ENCODE measurements at places on chromosomes 7 and 10. TPM values are rescaled to one million over a fixed set of nuclear protein-coding genes. Genes with fewer than 3 reads are reported as not detected.

DNA sequence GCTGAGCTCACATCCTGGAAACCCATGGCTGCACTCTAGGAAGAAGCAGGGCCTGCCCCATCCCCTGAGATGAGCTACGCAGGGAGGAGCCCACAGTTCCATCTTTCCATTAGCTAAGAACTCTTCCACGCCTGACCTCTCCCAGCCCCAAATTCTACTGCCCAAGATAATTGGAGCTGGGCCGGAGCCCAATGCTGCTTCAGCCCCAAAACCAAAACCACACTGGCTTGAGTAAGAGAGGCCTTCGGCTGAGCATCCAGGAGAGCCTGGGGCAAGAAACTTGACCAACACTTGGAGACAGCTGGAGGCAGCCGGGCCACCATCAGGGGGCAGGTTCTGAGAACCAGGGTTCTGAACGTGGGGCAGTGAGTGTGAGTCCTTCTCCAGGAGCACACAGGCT, 116.1 kb upstream of the ZMIZ1 start:
- DNase-seq: peak; percentile 99

GRCh38 chr7:142999793-143000192, 27.1 kb downstream of the OR9A2 start:
- no peak for DNase-seq

- DNase-seq: no peak
These were observed 238.4 kb downstream of the ARHGAP21 start for GRCh38 chr10:24485304-24485703.

DNA sequence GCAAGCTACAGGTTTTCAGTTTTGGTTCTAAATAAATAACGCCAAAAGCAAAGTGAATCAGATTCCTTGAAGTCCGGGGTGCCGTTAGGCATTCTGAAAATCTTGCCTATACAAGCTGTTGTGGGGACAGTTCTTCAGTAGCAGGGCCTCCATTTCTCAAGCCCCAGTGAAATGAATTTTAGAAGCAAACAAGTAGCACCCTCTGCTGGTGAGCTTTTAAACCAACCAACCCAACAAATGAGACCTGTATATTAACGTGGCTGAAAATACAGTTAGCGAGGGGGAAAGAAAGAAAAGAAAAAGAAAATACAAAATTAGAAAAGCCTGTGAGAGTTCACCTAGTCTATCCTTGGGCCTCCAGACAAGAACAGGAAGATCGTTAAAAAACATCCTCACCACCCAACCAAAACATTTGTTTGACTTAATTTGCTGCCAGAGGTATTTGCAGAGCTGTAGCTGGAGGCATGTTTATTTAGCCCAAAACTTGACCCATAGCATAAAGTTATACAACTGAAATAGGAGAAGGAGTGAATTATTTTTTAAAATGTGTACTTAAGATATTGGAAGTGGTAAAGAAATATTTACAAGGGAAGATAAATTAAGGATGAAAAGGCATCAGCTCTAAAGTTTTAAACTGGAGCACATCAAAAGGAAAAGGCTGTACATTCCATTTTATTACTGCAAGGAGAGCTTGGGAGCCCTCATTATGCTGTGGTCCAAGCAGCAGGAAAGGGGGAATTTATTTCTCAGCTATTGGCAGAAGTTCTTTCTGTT, 98.9 kb downstream of the DYNC1I1 start:
- peak; percentile 58 for DNase-seq

- no peak for DNase-seq
These were observed 1.6 kb downstream of the TMEM273 start for GRCh38 chr10:49186613-49187012.

- peak; percentile 15 for DNase-seq
These were observed 69.9 kb upstream of the PTPRZ1 start for GRCh38 chr7:121803039-121803438.

DNA sequence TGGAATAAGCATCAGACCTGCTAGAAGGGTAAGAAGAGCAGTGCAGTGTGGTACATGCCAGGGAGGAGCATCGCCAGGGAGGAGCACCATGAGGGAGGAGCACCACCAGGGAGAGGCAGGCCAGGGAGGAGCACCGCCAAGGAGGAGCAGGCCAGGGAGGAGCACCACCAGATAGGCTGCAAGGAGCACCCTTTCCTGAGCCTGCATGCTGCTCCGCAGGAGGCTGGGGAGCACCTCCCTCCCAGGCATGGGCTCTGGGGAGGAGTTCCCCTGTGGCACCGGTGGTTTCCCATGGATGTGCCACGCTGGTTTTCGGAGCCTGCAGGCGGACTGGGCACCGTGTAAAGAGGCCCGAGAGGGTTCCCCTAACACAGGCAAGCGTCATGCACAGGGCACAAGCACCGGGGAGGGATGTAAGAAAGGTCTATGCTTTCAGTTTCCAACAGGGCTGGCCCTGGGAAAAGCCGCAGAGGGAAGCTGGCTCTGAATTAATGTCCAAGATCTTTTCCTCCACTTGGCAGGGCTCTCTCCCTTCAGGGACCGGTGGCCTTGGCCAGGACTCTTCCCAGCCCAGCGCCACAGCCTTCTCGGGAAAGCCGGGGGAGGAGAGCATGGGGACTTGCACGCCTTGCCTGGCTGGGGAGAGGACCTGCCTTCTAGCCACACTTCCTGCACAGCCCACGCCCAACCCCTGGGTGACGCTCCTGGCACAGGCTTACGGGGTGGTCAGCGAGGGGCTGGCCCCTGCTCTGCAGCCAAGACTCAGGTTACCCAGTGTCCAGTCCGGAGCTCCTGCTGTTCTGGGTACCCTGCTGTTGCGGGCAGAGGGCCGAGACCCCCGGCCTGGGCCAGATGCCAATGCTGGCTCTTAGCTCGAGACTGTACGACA, 11.5 kb upstream of the GPER1 start:
- DNase-seq: no peak

DNA sequence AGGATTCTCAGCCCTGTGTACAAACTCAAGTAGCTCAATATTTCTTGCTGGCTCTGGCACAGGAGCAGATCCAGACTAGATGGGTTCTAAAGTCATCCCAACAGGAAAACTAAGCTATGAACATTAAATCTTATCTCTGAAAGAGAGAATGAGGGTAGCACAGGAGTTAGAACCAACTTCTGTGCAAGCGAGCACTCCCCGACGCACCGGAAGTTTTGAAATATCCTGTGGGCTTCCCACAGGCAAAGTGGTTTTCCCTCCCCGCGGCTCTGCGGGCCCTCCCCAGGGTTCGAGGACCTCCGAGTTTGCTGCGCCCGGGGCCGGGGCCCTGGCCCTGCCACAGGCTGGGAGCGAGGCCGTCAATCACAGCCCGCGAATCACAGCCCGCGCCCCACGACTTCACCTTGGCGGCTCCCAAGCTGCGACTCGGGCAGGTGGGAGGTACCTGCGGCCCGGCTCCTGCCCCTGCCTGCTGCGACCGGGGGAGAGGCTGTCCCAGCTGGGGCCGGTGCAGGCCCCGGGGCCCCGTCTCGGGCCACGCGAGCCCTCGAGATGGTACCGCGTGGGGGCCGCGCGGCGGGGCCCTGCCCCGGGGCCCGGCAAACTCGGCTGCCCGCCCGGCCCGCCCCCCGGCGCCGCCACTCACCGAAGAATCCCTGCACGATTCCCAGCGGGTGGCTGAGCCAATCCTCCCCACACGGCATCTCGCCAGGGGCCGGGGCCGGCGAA, 598 bp downstream of the MCMBP start:
- DNase-seq: peak; percentile 17

DNA sequence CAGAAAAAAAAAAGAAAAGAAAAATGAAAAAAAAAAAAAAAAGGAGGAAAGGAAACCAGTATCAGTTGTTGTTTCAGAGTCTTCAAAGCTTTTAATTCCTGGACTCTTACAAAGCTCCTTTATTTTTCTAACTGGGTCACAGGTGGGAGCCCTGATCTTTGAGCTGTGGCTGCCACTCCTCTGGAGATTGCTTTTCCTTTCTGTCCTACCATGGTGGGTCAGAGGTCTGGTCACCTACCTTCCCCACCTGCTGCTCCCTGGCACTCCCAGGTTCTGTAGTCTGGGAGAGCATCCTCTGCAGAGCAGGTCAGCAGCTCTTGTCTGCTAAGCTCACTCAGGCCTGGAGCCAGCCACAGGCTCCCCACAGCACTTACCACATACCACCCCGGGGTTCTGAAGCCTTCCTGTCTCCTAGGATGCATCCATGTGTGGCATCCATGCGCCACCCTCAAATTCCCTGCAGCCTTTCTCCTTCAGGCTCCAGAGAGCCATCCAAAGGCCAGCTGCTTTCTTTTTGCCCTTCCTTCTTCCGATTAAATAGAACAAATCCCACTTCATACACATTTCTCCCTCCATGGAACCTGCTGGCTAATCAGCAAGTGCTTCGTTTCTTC, 73.2 kb upstream of the TPK1 start:
- no peak for DNase-seq

- DNase-seq: no peak
These were observed 451.3 kb upstream of the MBL2 start for GRCh38 chr10:53223851-53224250.

GRCh38 chr10:87816163-87816897, 1.7 kb downstream of the ATAD1 start:
- no peak for DNase-seq

DNA sequence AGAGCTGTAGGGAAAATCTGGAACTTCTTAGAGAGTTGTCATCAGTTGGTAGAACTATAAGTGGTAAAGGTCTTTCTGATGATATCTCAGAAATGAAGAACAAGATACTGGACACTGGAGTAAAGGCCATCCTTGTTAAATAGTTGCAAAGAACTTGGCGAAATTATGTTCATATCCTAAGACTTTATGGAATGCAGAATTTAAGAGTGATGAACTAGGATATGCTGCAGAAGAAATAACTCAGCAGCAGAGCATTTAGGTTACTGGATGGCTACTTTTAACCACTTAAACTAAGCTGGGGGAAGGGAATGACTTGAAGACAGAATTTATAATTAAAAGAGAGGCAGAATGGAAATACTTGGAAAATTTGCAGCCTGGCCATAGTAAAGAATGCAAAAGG, 23.7 kb downstream of the PTEN start:
- DNase-seq: no peak

CD36 gene
- total RNA-seq: 6.5 TPM

CHAT gene
- not detected for total RNA-seq

ZWINT gene
- total RNA-seq: 115 TPM

ZNF425 gene
- 1.3 TPM for total RNA-seq

NANOS1 gene
- total RNA-seq: 1.6 TPM

CUZD1 gene
- total RNA-seq: 0.48 TPM

SUN3 gene
- not detected for total RNA-seq

IL6 gene
- total RNA-seq: 14.3 TPM

H2BK1 gene
- total RNA-seq: not detected
